ENCODE measurements at places on chromosomes 12 and 14.

GRCh38 chr14:73809391-73809790, 42.2 kb upstream of the PTGR2 start:
- no peak for DNase-seq

DNA sequence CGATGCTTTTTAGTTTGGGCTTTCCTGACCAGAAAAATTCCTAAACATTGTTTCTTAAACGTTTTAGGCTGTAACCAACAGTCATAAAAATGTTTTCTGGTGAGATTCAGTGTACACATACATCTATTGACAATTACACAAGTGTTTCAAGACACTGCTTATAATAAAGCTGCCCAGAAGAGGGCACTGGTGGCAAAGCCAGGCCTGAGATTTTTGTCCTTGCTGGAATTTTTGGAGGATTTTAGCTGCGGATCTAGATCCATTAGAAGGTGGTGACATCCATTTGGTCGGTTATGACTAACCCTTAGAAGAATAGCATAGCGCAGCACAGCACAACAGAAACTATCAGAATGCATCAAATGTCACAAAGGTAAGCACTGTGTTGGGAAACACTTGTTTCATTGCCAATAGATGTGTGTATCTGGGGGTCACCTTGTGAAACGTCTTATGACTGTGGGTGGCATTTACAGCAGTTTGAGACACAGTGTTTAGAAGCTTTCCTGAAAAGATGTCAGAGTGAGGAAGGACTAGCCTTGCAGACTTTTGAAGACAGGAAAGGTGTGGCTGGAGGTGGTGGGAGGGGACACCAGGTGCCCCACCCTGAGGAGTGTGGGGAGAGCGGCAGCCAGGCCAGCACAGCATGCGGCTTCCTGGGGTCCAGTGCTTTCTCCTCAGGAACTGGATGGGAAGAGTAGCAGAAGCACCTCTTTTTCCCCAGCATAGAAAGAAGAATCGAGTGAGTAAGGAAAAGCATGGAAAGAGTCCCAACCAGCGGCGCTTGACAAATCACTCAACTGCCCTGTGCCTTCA, 54.7 kb upstream of the FKBP4 start:
- peak; percentile 19 for DNase-seq

DNA sequence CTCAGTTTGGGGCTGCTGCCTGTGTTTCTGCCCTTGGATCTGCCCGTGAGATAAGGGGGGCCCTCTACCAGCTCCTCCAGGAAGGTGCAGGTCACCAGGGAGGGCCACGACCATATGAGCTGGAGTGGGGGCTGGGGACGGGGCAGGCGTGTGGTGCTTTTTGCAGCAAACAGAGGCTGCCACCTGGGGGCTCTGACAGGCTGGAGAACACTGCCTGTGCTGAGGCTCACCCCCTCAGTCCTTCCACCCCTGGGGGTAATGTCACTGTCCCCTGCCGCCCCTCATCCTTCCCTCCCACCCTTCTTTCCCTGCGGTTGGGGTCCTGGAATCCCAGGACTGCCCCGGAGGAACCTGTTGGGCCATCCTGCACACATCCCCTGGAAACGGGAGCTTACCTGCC, 3.2 kb downstream of the PLD4 start:
- no peak for DNase-seq

- DNase-seq, result no peak
Observed at GRCh38 chr12:31603546-31604009, 12.6 kb upstream of the DENND5B start.

- no peak for DNase-seq
Observed at GRCh38 chr12:102478405-102479098, 1.8 kb downstream of the IGF1 start.

GRCh38 chr12:103962493-103962892, 3.2 kb upstream of the TDG start:
- no peak for DNase-seq
